Ecto neural progenitor cell (in vitro differentiated cells): ENCODE measurements at places on chromosomes 7 and 10.

GRCh38 chr10:60312818-60313588 is 76.7 kb downstream of the ANK3 start:
- no peak for DNase-seq

DNA sequence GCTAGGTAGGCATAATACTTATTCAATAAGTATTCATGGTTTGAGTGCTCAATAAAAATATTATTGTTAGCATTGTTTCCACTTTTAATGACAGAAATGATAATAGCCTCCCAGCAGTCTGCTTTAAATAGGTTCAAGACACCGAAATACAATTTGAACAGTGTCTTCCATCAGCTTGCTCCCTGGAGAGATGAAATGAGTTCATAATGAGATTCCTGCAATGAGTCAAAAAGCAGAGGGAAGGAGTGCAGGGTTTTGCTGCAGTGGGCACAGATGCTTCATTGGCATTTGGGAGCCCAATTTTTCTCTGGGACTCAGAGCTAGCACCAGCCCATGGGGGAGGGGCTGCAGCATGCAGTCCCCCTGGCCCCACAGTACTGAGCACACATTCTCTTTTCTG is 32.6 kb upstream of the CHCHD3 start:
- DNase-seq = no peak

GRCh38 chr7:29208410-29209250 is 14.1 kb downstream of the CHN2 start:
- no peak for DNase-seq

DNA sequence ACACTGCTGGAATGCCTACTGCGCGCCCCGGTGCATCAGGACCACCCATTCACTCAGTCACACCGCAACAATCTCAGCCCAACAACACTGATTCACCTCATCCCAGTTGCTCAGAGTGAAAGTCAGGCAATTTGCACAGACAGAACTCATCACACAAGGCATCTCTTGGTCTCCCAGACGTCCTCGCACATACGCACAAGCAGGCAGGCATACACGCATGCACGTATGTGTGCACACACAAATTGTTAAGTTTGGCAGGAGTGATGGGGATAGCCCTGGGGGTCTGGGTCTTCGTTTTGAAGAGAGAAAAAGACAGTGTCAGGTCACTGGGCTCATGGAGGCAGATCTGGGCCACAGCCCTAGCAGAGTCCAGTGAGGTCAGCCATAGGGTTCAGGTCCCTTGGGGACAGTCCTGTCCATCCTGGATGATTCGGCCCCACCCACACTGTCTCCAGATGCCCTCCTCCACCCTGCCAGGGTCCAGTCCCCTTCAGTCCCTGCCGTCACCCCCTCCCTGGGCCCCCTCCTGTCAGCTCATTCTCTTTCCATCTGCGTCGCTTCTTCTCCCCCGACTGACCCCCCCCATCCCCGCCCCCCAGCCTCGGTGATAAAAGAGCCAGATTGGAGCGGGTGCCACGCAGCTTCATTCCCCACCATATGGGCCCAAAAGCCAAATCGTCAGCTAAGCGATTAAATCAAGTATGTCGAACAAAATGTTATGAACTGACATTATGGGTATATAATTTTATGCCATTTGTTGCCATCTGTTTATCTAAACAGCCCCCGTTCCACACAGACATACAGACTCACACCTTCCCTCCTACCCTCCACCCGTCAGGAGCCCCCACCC is 48.5 kb upstream of the SLF2 start:
- no peak for DNase-seq

- DNase-seq = peak; percentile 72
Measured at GRCh38 chr7:2520131-2520760, 672 bp downstream of the LFNG start.

GRCh38 chr7:79182283-79182682 is 271.2 kb downstream of the MAGI2 start:
- DNase-seq = no peak

DNA sequence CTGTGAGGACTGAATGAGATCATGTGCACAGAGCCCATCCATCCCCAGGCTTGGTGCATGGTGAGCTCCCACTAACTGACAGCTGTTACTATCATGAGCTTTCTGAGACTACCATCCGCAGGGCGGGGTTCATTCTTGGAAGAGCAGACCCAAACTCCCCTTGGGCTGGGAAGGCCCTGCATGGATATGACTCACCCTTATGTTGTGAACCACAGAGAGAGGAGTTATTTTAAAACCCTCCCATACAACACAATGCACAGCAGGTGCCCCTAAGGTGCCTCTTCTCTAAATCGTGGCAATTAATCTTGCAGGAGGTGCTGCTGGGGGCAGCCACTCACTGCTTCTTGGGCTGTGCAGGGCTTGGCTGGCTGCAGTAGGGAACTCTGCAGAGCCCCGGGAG is 219.1 kb downstream of the GFRA1 start:
- no peak for DNase-seq

DNA sequence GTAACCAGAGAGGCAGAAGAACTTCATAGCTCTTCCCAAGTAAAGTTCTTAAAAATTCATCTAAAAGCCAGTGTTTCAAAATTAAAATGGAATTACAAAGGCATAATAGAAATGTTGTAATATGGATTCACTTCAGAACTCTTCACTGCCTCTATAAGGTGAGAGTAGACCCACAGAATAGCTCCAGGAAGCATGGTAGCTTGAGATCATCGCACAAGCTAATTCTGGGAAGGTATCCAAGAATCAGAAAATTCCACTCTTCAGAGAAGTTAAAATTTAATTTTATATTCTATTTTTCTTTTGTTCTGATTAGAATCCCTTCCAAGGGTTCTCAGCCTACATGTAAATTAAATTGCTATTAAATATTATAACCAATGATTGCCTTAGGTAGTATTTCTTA is 1.5 kb upstream of the DHX32 start:
- DNase-seq = no peak

GRCh38 chr7:78450706-78451105 is 652.1 kb downstream of the PHTF2 start:
- no peak for DNase-seq

- DNase-seq = no peak
Measured at GRCh38 chr10:18238870-18239485, 98.8 kb downstream of the CACNB2 start.

DNA sequence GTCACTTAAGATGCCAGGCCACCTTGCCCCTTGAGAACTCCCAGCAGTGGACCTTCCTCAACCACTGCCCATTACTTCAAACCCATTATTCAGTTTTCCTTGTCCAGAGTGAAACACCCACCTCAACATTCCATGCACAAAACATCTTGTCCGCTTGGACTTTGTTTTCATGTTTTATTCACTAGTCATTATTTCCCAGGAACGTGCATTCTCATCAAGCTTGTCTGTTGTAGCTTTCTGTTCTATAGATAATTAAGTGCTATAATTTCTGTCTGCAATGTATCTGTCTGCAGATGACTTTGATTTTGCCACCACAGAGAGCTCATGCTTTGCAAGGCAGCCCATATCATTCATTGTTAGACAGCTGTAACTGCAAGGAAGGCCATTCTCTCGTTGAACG is 117.4 kb downstream of the RAB18 start:
- no peak for DNase-seq

DNA sequence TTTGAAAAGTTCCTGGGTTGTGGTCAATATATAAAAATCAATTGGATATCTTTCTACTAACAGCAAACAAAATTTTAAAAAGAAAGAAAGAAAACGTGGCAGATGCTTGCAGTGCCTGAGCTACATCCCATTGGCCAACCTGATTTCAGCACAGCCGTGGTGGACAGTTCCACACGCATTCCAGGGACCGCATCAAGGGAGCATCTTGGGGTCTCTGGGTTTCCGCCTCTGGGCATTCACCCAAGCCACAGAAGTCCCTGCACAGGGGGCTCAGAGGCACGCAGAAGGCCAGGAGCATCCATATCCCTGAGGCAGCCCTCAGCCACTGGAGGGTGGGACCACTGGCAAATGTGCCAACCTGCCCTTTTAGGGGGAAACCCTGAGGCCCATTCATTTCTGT is 254.5 kb upstream of the RNF32 start:
- peak; percentile 78 for DNase-seq
